ENCODE measurements at places on chromosomes 13 and 19. TPM values are rescaled to one million over a fixed set of nuclear protein-coding genes. Genes with fewer than 3 reads are reported as not detected.

DNA sequence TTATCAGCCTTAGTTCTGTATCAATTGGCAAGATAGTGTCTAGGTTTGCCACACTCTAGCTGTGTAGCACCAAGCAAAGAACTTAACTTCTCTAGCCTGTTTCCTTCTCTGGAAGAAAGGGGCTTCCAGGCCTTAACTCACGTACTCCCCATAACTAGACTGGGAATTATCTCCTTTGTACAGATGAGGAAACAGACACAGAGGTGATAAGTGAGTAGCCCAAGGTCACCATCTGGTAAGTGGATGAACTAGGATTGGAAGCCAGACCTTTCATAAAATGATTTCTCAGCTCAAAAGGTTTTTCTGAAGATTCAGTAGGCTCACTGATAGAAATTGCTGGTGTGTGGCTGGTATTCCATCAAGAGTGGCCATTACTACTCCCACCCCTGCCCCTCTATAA, 3.1 kb downstream of the ZNF428 start:
- H3K36me3 ChIP-seq = no peaks in the 10 kb centered on the region
- no peak overlapping the region for H3K27ac ChIP-seq
- H3K4me1 ChIP-seq = peaks cover 26% of the 10 kb centered on the region
- DNase-seq = no peak
- H3K27me3 ChIP-seq = no peaks in the 10 kb centered on the region
- no peak overlapping the region for H3K4me3 ChIP-seq

DNA sequence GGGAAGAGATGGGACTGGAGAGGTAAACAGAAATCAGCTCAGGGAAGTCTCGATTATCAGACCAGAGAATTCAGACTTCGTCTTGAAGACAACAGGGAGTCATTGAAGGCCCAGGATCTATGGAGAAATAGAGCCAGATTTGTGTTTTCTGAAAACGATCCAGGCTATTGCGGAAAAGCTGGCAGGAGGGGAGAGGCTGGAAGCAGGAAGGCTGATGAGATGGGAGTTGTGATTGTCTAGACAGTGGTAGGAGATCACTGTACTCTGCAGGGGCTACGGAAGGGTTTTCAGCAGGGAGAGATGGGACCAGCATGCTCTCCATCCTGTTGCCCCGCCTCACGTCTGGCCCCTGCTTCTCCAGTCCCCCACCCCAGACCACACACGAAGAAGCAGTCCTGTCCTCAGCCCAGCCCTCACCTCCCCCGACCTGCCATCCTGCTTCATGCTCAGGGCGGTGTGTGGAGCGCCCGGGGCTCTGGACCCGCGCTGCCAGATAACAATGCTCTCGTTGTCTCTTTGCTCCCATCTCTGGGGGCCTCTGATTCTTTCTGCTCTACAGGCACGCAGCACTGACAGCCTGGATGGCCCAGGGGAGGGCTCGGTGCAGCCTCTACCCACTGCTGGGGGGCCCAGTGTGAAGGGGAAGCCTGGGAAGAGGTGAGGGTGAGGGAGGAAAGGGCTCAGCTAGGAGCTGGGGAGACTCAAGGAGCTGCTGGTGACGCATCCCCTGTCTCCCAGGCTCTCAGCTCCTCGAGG, 1.9 kb downstream of the ARHGAP33 start:
- H3K4me1 ChIP-seq = peaks cover 25% of the 10 kb centered on the region
- peak; percentile 59 for DNase-seq
- H3K36me3 ChIP-seq = no peaks in the 10 kb centered on the region

- H3K4me3 ChIP-seq = no peak overlapping the region
- no peaks in the 10 kb centered on the region for H3K36me3 ChIP-seq
- no peak for DNase-seq
- no peaks in the 10 kb centered on the region for H3K27me3 ChIP-seq
- no peak overlapping the region for H3K27ac ChIP-seq
These were observed 5.8 kb downstream of the AKAP11 start for GRCh38 chr13:42277618-42278276.

DNA sequence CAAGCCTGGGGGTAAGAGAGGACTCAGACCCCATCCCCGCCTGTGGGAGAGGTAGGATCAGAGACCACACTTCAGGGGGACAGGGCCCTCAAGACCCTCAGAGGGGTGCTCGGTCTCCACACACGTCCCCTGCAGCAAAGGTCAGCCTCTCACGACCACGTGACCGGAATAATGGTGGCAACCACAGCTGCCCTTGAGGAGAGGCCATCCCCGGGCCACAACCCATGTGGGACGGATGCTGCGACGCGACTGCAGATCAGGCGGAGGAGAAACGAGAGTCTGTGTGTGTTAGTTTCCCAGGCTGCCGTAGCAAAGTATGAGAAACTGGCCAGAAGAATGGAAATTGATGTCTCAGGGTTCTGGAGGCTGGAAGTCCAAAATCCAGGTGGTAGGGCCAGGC, 8.9 kb downstream of the MED25 start:
- no peaks in the 10 kb centered on the region for H3K36me3 ChIP-seq
- peaks cover 15% of the 10 kb centered on the region for H3K4me1 ChIP-seq
- H3K27me3 ChIP-seq = no peaks in the 10 kb centered on the region
- DNase-seq = no peak

FGF14 gene
- not detected for total RNA-seq

DNA sequence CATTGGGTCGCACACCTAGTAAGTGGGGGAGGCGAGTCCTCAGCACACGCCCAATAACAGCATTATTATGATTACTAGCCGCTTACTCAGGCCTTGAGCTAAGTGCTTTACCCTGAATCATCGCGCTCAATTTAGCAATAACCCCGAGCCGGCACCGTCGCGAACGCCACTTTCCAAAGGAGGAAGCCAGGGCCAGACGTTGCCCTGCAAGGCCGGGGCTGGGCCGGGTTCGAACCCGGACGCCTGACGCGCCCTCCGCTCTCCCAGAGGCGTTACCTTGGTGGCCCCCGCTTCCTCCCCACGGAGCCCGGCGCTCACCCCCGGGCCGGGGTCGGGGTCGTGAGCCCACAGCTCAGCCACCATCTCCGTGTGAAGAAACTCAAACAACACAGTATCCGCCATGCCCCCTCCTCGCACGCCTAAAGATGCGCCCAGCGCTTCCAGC, at the start of gene TRAPPC6A:
TSS of gene TRAPPC6A (minus strand) at position 421 of the 445 bp plus-strand sequence. CDS start at position 402, 19 bp downstream.
- DNase-seq = no peak
- peak within 1 kb of the TSS; percentile 95 for H3K4me3 ChIP-seq
- peaks cover 29% of the 10 kb centered on the region for H3K4me1 ChIP-seq
- no peaks in the 10 kb centered on the region for H3K27me3 ChIP-seq

DCT gene
- total RNA-seq = not detected

All from natural killer cell treated with Interleukin-12 subunit alpha and Interleukin-12 subunit beta and Interleukin-15 and Interleukin-18, amount 100 ng/mL, for 72 hours (primary cell).